Stimulated activated CD4-positive, alpha-beta T cell treated with anti-CD3 and anti-CD28 coated beads, Interleukin-12 subunit alpha, Interleukin-12 subunit beta, amount 100 ng/mL, for 4 hours (primary cell): ENCODE measurements at places on chromosomes 1 and 21.

- no peak for DNase-seq
Measured at GRCh38 chr21:33943293-33943692, 27.7 kb upstream of the ATP5PO start.

- DNase-seq: no peak
Measured at GRCh38 chr1:206878456-206878855, 13.0 kb downstream of the IL20 start.

- no peak for DNase-seq
Measured at GRCh38 chr1:61976566-61976965, 218.1 kb upstream of the L1TD1 start.

DNA sequence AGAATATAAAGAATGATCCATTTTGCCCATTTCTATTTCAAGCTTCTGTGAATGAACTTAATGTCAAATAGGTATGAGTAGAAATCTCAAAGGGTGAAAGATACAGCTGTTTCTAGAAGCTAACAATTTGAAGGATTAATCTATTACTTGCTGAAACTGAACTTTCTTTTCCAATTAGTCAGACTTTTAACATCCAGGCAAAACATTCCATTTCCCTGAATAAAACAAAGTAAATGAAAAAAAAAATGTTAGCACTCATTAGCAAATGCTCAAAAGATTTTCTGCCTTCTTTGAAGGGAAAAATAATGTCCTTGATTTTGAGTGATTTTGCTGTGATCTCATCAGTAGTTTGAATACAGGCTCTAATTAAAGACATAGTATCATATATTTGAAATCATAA is 447.6 kb upstream of the PRMT6 start:
- DNase-seq: no peak

DNA sequence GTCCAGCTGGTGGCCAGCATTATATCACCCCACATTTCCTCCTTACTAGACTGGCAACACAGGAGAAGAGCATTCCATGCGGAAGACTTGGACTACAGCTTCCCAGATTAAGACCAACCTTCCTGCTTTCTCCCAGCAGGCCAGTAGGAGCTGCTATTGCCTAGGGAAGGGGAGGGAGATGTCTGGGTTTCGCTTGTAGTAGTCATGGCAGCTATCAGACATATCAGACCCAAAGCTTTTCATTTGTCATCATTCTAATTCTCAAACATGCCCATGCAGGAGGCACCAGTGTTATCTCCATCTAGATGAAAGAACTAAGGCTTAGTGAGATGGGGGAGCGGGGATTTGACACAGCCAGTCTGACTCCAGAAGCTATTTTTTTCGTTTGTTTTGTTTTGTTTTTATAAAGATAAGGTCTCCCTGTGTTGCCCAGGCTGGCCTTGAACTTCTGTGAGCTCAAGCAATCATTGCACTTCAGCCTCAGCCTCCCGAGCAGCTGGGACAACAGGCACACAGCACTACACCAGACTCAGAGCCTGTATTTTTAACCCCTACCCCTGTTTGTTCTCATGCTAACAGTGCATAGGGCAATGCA is 4.5 kb downstream of the PLA2G2A start:
- DNase-seq: no peak

GRCh38 chr1:68340951-68341350 is 108.6 kb upstream of the WLS start:
- no peak for DNase-seq

GRCh38 chr21:14762734-14763694 is 216.9 kb upstream of the SAMSN1 start:
- no peak for DNase-seq
